ENCODE measurements at places on chromosomes 6 and 20.

GRCh38 chr6:163862701-163863100 lies 448.2 kb downstream of the QKI start:
- no peak for DNase-seq

DNA sequence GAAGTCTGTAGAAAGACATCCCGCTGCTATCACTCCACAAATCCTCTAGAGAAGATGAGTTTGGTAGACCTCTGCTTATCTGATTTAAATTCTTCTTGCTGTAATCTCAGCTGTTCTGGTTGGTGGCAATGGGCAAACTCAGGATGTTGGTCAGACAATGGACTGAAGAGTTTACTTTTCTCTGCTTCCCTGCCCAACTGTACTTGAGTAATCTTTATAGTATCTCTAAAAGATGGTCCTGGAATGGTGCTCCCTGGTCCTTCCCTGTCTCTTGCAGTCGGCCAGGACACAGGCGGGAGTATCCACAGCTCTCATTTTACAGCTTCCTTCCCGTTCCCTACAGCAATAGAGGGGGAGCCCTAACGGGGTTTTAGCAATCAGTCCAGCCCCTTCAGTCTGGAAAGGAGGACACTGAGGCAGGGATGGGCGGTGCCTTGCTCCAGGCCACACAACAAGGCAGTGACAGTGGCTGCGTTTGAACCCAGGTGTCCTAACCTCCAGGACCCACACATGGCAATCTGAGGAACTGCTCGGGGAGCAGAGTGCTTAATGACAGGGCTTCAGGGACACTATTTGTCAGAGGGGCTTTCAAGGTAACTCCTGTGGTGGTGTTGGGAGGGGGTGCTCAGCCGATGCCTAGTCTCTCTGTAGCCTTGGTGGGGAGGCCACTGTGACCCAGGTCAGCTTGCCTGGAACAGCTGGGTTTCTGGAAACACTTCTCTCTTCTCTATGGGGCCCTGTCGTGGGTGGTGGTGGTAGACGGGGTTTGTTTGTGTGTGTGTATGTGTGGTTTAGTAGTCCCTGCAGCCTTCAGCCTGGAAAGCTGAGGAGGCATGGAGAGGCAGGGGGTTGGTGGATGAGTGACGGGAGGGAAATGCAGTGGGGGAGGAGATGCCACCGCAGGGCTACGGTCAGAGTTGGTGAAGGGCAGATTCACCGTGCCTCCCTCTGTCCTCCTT lies 9.5 kb upstream of the VEGFA start:
- DNase-seq, result no peak

- DNase-seq, result no peak
Observed at GRCh38 chr20:48671141-48671540, 156.7 kb downstream of the PREX1 start.

GRCh38 chr6:29336269-29336668 lies 32.4 kb downstream of the OR5V1 start:
- no peak for DNase-seq

DNA sequence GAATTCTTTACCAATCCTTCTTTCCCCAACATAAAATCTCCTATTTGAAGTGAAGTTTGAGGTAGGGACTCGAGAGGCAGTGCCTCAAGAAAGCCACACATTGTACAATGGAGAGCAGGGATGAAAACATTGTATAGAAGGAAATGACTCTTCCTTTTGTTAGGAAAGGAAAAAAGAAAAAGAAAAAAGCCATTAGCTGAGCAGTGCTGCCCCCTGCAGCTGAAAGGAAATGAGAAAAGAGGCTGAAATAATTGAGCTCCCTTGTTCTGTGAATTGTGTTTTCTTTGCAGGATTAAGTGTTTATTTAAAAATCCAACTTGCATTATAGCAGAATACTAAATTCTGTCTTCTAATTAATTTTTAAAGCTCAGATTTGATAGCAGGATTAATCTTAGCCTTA lies 162.9 kb upstream of the SASH1 start:
- no peak for DNase-seq

- DNase-seq, result no peak
Observed at GRCh38 chr6:116409756-116410155, 39.0 kb downstream of the DSE start.

DNA sequence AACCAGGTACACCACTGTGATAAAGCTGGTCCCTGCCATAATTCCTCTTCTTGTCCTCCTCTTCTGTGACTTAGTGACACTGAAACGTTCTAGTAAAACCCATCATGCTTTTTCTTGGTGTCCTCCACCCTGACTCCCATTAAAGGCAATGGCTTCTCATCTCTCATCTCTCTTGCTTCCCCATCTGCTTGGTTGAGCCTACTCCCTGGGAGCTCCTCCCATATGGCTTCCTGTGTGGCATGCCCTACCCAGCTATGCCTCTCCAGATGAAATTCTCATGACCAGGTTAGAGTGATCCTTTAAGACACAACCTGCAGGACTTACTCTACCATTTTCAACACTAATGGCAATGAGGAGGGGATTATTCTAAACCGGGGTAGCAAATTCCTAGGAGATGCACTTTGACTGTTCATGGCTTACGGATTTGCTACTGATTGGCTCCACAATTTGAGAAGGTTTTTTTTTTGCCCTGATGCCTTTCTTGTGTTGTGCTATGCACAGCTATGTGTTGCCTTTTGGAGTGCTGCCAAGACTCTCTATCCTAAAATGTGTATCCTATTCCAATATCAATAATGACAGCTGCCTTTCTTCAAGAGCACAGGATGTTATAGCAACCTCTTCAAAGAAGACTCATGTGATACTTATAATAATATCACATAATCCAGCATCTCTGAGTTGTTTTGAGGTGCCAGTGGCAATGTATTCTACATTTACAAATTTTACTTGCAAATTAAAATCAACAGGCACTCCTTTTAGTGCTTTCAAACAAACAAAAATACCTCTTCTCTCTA lies 6.1 kb downstream of the SIRPG start:
- DNase-seq, result no peak

- no peak for DNase-seq
Observed at GRCh38 chr20:48738399-48739304, 89.1 kb downstream of the PREX1 start.

DNA sequence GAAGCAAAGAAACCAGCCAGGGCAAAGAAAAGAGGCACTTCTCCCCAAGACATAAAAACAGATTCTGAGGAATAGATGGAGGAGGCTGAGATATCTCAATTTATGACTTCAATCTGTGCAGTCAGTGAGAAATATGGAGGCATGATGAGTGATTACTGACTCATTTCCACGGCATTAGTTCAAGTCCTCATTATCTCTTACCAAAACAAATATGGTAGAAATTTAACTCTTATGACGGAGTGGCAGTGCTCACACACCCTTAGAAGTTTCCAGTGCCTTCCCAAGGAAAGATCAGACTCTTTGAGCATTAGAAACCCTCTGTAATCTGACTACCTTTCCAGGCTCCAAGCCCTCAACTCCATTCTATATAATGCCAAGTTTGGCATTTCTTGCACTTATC lies 364.1 kb downstream of the ARHGAP18 start:
- DNase-seq, result no peak

DNA sequence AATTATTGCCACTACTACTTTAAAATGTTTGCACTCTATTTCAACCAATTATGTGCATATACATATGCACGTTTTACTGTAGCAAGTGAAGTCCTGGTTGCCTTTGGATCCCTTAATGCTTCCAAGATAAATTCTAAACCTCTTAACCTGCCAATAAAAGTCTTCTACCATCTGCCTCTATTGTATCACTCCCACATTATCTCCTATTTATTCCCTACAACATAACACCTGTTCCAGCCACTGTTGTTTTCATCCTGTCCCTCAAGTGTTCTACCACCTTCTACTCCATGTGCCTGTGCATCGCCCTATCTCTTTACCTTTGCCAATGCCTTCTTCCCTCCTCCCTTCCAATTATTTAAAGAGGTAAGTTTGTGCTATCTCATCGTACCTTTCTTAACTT lies 499.0 kb upstream of the RNF217 start:
- no peak for DNase-seq

DNA sequence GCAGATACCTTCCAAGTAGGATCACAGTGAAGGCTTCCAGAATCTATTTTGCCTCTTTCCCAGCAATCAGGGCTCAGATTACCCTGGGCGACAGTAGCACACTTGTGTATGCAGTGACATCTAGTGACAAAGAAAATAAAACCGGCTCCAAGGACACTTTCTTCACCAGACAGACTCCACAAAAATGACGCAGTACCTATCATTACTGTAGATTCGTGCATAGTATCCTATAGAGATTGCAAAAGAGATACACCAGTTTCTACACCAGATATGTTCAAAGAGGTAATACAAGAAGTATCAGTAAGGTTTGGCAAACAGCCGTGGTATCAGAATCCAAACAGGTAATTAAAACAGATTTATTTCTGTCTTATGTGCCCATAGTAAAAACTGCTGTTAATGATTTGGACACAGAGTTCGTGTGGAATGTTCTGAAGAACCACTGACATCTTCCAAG lies 600.4 kb upstream of the JAG1 start:
- no peak for DNase-seq

DNA sequence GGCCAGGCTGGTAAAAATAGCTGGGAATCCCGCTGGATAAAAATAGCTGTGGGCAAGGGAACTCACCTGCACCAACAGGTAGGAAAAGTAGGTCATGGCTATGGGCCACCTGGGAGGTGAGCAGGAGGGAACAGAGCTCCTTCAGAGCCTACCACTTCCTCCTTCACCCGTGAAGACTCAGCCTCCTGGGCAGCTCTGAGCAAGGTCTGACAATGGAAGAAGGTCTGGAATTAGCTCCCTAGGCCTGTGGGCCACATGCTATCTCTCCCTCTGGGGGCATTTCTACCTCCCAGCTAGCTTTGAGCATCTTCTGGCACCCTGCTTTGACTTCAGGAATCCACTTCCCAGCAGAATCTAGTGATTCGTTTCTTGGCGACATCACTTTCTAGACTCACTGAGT lies 153.9 kb downstream of the MRPL14 start:
- no peak for DNase-seq

- no peak for DNase-seq
Observed at GRCh38 chr6:4085332-4085700, 6.4 kb upstream of the FAM217A start.

DNA sequence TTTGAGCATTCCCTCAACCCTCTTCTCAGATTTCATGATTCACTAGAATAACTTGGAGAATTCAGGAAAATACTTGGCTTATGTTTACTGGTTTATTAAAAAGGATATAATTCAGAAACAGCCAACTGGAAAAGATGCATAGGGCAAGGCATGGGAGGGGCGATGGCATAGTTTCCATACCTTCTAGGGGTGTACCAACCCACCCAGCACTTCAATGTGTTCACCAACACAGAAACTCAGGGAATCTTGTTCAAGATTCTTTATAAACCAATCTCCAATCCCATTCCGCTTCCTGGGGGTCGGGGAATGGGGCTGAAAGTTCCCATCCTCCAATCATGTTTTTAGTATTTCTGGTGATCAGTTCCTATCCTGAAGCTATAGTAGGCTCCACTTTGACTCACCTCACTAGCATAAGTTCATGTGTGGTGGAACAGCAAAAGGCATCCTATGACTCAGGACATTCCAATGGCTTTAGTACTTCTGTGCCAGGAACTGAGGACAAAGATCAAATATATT lies 164.4 kb downstream of the SIM1 start:
- no peak for DNase-seq

- no peak for DNase-seq
Observed at GRCh38 chr6:6686748-6687601, 98.5 kb downstream of the LY86 start.

DNA sequence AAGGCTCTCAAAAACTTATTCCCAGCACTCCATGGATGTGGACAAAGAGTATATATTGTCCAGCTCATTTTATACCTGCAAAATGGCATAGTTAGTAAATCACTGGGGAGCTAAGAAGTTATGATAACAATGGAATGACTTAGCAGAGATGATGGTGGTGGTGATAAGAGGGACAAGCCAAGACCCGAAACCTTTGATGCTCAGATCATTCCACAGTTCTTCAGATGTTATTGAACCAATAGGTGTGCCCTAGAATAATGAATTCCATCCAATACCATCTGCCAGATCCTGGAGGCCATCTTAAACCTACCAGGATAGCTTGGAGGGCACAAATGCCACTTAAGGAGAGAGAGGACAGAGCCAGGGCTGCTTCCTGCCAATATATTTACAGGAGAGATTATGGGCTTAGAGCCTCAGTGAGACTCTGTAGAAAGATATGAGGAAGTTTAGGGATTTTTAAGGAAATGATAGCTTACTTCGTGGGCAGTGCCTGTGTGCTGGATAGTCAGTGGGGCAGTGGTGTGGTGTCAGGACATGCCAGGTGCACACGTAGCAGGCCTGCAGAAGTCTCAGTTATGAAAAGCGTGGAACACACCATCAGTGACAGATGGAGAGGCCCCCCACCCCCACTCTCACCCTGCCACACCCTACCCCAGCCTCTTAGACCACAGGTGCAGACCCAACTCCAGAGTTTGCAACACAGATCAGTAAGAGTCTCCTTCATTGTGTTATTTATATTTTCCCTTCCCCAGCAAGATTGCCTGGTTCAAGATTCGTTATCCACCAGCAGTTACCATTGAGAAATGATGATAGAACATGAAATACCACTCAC lies 209.7 kb upstream of the SUPT3H start:
- DNase-seq, result no peak

- no peak for DNase-seq
Observed at GRCh38 chr20:39036851-39037250, 74.7 kb downstream of the DHX35 start.

GRCh38 chr6:149686230-149686629 lies 31.7 kb downstream of the LATS1 start:
- no peak for DNase-seq

DNA sequence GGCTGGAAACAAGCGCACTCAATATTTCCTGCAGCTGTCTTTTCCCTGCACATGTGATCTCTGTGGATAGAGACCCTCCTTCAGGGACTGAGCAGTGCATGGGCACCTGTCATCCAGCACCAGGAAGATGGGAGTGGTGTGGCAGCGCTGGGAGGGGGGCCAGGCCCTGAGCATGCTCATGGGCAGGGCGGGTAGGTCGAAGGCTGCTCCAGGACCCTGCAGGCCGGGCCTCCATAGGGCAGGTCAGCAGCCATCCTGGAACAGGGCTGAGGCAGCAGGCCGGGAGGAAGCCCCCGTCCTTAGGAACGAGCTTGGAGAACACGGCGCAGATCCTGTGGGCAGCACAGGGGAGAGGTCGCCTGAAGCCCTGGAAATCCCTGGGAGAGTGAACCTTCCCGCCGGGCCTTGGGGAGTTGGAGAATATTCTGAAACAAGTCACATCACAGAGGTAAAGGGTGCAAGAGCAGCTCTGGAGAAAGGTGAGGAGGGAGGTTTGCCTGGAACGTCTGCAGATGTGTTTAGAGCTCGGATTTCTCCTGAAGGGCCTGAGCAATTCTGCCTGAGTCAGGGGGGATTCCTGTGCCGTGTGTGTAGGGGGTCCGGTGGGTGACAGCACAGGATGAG lies 133.2 kb downstream of the SMOC2 start:
- DNase-seq, result no peak

DNA sequence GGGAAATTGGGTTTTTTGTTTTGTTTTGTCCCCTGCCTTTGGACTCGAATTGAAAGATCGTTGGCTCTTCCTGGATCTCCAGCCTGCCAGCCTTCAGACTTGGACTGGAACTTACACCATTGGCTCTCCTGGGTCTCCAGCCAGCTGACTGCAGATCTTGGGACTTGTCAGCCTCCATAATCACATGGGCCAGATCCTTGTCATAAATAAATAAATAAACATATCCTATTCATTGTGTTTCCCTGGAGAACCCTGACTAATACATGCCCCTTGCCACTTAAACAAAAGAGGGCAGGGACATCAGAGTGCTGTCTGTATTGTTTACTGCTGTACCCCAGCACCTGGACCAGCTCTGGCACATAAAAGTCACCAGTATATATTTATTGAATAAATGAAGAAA lies 101.5 kb downstream of the CAP2 start:
- no peak for DNase-seq

GRCh38 chr20:10469056-10469455 lies 34.0 kb downstream of the SLX4IP start:
- DNase-seq, result no peak

- DNase-seq, result no peak
Observed at GRCh38 chr6:10411131-10411970, 3.5 kb downstream of the TFAP2A start.

Measured in stimulated activated CD8-positive, alpha-beta memory T cell treated with anti-CD3 and anti-CD28 coated beads, Interleukin-7, amount 100 ng/mL, for 24 hours (primary cell).